ENCODE measurements at places on chromosomes 3 and 15. TPM values are rescaled to one million over a fixed set of nuclear protein-coding genes. Genes with fewer than 3 reads are reported as not detected.

DNA sequence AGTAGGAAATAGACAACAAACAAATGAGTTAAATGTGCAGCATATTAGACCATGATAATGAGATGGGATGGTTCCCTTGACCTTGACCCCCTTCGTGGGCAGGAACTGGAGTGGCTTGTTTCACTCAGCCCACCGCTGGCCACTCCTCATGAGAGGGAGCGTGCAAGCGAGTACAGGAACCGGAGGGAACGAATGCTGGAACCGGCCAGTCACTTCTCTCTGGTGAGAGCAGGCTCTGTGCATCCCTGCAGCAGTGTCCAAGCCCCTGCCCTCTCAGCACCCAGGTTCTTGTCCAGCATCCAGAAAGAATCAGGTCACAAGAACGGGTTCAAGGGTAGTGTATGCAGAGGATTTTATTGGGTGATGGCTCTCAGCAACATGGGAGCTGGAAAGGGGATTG is 17.2 kb upstream of the IREB2 start:
- DNase-seq: no peak

DNA sequence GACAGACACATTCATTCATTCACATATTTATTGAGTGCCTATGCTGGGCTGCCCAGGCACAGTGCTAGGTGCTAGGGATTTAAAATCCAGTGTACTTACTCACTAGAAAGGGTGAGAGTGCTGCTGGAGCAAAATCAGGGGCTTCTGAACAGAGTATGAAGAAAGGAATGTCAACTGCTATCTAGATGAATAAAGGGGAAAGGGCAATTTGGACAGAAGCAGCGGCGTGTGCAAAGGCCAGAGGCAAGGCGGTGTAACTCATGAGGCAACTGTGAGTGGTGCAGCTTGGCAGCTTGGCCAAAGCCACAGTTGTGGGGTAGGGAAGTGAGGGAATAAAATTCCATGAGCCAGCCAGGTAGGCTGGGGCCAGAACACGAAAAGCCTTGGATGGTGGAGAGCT is 76.7 kb downstream of the RAD18 start:
- DNase-seq: no peak

- DNase-seq: no peak
Observed at GRCh38 chr3:127373441-127374085, 85.7 kb upstream of the PRR20G start.

DNA sequence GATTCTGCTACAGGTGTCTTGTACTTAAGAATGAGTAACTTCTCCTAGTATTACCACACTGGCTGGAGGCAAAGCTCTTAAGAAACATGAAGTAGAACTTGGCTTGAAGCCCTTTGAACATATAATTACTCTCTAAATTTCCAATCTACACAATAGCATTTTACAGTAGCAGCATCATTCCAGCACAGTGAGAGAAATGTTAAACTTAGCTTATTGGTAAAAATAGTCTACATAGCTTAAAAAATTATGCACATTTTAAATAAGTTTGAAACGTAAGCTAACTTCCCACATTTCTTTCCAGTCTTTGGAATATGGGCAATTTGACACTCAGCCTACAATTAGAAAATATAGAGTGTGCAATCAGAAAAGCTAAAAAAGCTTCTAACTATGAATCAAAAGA is 32.8 kb upstream of the TOP2B start:
- no peak for DNase-seq

- DNase-seq: no peak
Observed at GRCh38 chr3:7760718-7761117, 740.9 kb upstream of the LMCD1 start.

GRCh38 chr3:16101295-16102186 is 72.9 kb upstream of the GALNT15 start:
- peak; percentile 97 for DNase-seq

GRCh38 chr15:70375586-70375985 is 277.9 kb upstream of the TLE3 start:
- no peak for DNase-seq

- peak; percentile 30 for DNase-seq
Observed at GRCh38 chr3:151307583-151308488, 8.8 kb downstream of the GPR87 start.

GRCh38 chr3:149527531-149528339 is 53.2 kb downstream of the TM4SF4 start:
- no peak for DNase-seq

DNA sequence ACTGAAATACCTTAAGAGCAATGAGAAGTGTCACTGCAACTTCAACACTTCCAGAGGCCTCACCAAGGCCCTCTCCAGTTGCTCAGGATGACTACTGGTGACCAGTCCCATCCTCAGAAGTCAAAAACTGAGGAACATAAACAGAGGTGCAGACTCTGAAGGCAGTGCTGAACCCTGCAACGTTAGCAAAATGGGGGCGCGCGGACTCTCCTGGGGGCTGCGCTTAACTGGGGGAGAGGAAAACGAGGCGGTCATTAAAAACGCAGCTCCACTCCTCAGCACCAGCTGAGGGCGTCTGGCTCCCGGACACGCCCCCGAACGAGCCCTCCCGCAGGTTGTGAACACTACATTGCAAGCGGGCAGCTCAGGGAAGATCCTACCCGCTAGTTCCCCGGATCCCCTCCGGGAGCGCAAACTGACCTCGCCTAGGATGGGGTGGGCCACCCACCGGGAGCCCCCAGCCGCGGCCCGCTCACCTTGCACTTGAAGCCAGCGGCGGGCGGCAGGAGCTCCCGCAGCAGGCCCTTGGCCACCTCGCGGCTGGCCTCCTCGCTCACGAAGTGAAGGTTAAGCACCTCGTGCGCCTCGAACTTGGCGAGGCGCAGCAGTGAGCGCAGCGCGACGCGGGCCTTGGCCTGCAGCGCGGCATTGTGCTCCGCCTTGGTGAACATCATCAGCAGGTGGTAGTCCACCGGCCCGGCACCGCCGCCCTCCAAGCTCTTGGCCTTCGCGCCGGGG is 711 bp downstream of the XXYLT1 start:
- DNase-seq: peak; percentile 72

DNA sequence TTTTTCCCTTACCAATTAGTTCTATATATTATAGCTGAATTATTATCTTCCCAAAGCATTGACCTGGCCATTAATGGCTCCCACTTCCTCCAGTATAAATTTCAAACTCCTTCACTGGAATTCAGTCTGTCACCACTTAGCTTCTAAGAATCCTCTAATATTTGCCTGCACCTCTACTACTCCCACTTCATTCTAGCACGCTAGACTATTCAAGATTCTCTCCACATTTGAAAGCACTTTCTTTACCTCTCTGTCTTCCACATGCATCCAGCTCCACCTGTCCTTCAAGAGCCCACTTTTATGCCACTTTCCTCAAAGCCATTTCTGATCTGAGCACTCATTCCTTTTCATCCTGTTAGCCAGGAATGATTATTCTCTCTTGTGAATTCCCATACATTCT is 15.0 kb downstream of the SENP8 start:
- DNase-seq: no peak

- no peak for DNase-seq
Observed at GRCh38 chr3:152316318-152316717, 47.6 kb downstream of the MBNL1 start.

- DNase-seq: no peak
Observed at GRCh38 chr3:81741216-81741615, 20.2 kb downstream of the GBE1 start.

DNA sequence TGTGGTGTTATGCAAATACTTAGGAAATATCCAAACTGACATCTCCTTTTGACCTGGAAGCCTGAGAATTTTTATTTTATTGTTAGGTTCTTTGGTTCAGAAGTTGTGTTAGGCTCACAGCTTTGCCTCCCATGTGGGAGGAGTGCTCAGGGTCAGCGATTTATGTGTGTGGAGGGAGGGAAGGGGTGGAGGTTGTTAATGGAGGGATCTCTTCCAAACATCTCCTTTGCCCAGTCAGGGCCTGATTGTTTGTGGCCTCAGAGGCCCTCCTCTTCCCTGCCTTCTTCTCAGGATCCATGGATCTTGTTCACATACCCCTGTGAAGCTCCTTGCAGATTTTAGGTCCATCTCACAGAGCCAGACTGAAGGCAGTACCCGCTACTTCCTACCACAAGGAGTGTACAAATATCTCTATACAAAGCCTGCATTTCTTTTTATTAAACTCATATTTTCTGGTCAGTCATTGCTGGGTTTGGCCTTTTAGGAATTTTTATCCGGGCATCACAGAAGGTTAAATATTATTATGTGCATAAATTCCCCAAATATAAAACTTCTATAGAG is 40.3 kb downstream of the BBX start:
- DNase-seq: no peak

- peak; percentile 13 for DNase-seq
Observed at GRCh38 chr3:40719660-40720287, 195.0 kb downstream of the ZNF621 start.

DNA sequence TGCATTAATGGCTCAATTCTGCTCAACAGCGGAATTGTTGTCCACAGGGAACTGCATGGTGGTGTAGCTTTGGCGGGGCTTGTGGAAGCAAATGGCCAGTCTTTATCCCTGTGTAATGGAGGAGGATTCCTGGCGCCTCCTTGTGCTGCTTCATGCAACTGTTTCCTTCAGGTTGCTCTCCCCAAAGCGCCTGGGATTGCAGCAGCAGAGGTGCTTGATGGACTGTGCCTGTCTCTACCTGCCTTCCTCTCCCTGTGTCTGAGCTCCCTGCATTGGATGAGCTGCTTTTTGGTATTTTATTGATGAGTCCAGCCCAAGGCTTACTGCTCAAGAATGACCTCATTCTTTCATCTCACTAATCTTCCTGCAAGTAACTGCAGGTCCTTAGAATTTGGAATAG is 72.9 kb upstream of the NDN start:
- DNase-seq: no peak

GRCh38 chr15:83871808-83872559 is 218.1 kb downstream of the ADAMTSL3 start:
- DNase-seq: peak; percentile 55

- DNase-seq: peak; percentile 7
Observed at GRCh38 chr3:45345846-45346580, 42.4 kb upstream of the LARS2 start.

GRCh38 chr3:182962166-182962565 is 18.2 kb downstream of the DCUN1D1 start:
- DNase-seq: no peak

DNA sequence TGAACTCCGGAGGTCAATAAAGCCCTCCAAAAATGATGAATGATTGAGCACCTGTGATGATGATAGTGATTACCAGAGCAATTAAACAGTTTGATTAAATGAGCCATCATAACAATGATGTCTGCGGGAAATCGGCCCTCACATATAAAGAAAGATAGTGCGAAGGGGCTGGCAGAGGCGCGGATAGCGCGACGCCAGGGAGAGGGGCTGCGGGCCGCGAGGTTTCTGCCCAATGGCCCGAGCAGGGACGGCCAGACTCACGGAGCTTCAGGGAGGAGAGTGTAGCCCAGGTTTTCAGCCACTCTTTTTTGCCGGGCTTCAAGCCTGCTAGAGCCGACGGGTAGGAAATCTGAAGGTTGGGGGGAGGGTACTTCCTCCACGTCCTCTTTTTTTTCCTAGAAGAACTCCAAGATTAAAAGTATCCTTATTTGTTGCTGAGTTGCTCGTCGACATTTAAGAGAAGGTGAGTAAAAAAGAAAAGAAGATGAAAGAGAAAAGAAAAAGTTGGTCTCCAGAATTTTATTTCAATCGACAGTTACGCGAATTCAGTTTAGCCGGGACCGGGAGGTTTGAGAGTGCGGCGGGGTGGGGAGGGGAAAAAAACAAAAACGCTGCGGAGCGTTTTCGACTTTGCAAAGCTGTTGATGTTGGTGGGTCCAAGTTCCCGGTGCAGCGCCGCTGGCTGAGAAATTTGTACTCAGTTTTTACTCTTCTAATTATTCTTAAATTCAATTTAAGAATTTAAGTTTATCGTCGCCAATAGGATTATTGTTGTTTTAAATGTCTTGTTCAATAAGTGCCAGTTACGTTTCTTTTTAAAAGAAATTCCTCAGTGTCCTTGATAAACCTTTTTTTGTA is 2.2 kb upstream of the MEIS2 start:
- DNase-seq: peak; percentile 39

DNA sequence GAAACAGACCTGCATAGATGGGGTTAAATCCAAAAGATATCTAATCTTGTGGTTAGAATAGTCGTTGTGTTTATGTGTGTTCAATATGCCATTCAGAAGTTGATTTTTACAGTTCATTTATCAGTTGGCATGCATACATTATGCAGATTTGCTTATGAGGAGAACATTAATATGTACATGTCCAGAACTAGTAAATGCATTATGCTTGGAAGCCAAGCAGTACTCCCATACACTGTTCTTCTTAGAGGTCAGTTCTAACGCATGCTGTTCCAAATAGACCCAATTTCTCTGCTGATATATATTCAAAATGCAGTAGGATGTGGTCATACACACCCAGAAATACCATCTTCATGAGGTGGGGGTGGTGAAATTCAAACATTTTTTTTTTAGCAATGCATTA is 956 bp downstream of the FGF12 start:
- DNase-seq: no peak

DNA sequence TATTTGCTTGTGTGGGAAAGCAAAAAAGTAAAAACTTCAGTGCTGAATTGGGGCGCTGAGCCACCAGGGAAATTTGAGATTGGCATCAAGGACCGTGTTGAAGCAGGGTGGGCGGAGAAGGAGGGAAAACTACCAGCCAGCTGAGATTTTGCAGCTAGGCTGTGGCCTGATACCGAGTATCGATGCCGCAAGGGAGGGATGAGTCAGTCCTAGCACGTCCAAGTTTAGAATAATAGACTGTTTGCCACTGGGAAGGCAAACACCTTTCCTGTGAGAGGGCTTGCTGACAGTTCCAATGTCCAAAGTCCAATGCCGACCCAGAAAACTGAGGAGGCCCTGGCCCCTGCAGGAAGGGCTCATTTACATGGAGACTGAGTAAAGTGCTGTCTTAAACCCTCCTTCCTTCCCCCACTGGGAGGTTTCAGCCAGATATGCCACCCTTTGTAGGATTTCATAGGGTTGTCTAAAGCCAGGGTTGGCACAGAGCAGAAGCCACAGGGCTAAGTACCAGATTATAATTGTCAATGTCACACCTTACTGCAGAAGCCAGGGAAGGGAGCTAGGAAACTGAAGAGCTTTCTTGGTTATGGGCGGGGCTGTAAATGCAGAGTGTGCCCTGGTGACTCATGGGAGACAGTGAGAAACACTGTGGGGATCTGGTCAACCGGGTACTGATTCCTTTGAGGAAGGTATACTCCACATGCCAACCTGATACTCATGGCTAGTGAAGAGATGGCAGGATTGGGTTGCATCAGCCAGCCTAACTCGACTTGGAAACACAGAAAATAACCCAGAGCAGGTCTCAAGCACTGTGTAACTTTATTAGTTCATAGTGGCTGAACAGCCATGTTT is 28.4 kb upstream of the PIK3CB start:
- DNase-seq: peak; percentile 90

RHOV gene
- total RNA-seq: 0.43 TPM

TGFBR2 gene
- 76.6 TPM for total RNA-seq

SLC51A gene
- not detected for total RNA-seq

CNTN4 gene
- total RNA-seq: not detected

SYNPR gene
- not detected for total RNA-seq

KBTBD12 gene
- not detected for total RNA-seq

SLC12A8 gene
- 4.8 TPM for total RNA-seq

PGBD4 gene
- 3.0 TPM for total RNA-seq

ALDH1A2 gene
- not detected for total RNA-seq

IQCF5 gene
- not detected for total RNA-seq
